ENCODE measurements at places on chromosomes 5 and 9.

DNA sequence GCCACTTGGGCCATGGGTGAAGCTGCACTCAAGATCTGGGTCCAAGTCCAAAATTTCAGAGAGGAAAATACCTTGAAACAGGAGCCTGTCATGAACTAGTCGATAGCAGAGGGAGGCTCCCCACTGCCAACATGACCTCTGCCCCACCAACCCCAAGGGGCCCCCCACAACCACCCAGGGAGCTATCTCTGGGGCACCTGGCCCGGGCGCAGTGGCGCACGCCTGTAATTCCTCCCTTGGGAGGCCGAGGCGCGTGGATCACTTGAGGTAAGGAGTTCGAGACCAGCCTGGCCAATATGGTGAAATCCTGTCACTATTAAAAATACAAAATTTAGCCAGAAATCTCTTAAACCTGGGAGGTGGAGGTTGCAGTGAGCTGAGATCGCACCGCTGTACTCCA, 20.1 kb upstream of the HMCN2 start:
- DNase-seq, result no peak

DNA sequence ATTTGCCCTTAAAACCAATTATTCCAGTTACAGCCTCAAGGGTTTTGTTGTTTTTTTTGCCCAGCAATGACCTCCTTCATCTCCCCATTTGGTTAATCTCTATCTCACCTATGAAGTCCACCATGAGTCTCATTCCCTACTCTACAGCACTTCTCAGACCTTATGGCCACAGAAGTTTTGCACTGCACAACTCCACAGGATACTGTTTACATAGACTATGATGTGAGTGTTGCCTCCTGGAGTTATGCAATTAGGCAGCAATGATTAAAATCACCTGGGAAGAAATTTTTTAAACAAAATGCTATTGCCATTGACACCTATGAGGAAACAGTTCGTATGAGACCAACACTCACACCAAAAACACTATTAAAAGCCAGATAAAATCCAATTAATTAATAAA, 39.7 kb downstream of the ZDHHC21 start:
- no peak for DNase-seq

GRCh38 chr9:129398961-129399633, 221.0 kb upstream of the IER5L start:
- no peak for DNase-seq

DNA sequence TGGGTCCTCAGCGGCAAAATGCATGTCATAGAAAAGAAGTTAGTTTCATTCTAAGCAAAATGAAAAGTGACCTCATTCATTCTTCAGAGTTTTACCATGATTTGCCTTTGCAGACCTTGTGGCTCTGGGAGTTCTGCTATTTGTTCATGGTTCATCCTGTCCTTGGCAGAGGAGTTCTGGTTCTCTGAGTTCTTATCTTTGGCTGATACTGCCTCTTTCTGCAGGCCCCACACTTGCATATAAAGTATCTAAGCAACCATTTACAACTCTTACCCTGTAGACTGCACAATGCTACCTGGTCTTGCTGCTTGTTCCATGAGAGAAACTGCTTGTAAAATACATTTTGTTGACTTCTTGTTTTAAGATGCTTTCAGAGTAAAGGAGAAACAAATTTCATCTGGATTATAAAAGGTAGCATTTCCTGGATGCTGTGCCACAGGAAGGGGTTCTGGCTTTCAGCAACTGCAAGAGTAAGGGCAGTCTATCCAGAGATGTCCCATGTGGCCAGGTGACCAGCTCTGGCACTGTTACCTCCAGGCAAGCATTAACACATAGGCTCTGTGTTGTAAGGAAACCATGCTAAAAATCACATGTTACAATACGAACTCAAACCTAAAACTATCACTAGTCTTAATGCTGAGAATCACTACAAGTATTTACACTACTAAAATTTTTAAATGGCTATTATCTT, 513.2 kb downstream of the SPOCK1 start:
- DNase-seq, result no peak

GRCh38 chr5:36111238-36111637, 40.4 kb downstream of the LMBRD2 start:
- DNase-seq, result no peak

GRCh38 chr9:133470427-133470924, 8.4 kb downstream of the SLC2A6 start:
- peak; percentile 21 for DNase-seq

DNA sequence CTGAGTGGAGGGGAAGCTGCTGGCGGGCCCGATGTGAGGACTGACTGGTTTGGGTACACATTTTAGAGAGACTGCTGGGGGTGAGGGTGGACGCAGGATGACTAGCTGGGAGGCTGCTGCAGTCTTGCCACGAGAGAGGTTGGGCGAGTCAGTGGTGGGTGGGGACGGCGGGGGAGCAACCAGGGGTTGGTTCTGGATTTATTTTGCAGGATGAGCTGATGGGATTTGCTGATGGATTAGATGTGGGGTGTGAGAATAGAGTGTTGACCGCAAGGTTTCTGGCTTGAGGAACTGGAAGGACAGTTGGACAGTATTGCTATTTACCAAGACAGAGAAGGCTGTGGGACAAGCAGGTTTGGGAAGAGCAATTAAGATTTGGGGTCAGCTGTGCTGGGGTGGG, 5.8 kb upstream of the NDST1 start:
- no peak for DNase-seq

- DNase-seq, result no peak
Measured at GRCh38 chr5:97181856-97182545, 1.0 kb downstream of the RIOK2 start.

GRCh38 chr9:93119703-93119952, 14.4 kb downstream of the NINJ1 start:
- no peak for DNase-seq

GRCh38 chr5:146079695-146080373, 25.5 kb downstream of the PLAC8L1 start:
- DNase-seq, result no peak

- no peak for DNase-seq
Measured at GRCh38 chr9:89864257-89864656, 259.4 kb downstream of the GADD45G start.

GRCh38 chr5:127505905-127506304, 11.5 kb upstream of the PRRC1 start:
- DNase-seq, result no peak

DNA sequence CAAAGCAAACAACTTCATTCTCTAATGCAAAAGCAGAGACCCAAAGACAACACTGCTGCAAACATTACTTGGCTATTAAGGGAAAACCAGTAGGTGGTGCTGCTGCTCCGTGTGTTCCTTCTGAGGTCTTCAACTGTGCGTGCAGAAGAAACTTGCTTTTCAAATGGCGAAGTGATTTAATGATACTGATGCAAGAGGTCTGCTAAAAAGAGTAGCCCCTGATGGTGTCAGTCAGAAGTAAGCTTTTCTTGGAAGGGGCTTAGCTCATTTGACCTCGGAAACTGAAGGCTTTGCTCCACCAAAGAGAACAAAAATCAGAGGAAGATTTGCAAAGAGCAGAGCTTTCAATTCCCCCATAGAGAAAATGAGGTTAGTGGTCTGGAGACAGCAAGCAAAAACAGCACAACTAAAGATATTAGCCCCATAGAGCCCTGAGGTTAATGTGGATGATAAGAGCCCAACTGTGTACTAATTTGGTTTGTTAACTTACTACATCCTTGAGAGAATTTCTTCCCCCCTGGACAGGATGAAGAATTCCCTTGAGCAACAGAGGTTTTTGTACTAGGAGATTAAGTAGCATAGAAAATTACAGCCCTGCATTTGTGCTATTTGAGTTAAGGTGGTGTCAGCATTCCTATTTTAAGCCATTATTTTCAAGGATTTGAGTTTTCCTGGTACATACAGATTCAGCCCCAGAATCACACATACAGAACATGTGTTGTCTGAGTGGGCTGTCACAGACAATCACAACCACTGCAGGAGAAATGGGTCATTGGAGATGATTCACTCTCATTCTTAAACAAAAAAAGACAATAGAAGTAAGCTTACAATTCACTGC, 153.2 kb upstream of the C9orf72 start:
- peak; percentile 11 for DNase-seq

- no peak for DNase-seq
Measured at GRCh38 chr5:149808264-149808982, 78.3 kb downstream of the PPARGC1B start.

DNA sequence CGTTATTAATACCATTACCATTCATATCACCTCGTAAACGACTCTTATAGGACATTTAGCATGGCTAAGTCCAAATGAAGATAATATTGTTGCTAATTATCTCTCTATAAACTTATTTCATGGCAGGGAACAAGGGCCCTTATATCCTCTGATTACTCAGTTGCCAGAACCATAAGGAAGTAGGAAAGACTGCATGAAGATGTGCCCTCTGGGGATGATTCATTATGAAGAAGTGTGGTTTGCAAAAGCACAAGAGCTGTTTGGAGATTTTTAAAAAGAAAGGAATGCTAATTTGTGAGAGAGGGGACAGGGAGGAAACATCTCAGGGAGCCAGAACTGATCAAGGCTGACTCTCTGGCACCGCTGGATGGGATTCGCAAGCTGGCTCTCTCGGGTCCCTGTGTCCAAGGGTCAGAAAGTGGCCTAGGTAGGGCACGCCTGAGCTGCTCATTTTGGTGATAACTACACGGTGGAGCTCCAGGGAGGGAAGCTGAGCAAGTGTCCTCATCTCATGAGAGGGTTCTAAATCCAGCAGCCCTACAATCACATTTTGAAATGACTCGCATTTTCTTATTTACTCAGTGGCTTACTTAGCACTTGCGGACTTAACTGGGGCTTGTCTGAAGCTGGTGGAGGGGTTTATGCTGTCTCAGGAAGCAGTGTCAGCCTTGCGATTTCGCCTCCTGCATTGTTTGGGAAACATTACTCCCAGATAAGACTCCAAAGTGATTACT, 136.8 kb downstream of the C5orf15 start:
- DNase-seq, result no peak

DNA sequence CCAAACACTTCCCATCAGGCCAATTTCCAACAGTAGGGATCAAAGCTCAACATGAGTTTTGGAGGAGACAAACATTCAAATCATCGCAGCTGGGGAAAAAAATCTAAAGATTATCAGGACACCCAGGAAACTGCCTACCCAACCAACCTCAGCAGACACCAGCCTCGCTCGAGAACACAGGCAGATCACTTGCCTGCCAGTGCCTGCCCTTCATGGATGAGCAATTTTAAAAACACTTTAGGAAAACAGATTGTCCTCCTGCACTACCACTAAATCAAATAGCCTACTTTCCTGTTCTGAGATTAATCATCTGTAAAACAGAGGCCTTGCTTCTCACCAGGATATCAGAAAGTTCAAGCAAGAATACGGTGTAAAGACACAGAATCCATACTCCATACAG, 14.7 kb upstream of the TMEM174 start:
- no peak for DNase-seq

- no peak for DNase-seq
Measured at GRCh38 chr5:124825250-124825982, 79.0 kb upstream of the ZNF608 start.

GRCh38 chr9:121966706-121967105, 126.4 kb downstream of the TTLL11 start:
- DNase-seq, result no peak

DNA sequence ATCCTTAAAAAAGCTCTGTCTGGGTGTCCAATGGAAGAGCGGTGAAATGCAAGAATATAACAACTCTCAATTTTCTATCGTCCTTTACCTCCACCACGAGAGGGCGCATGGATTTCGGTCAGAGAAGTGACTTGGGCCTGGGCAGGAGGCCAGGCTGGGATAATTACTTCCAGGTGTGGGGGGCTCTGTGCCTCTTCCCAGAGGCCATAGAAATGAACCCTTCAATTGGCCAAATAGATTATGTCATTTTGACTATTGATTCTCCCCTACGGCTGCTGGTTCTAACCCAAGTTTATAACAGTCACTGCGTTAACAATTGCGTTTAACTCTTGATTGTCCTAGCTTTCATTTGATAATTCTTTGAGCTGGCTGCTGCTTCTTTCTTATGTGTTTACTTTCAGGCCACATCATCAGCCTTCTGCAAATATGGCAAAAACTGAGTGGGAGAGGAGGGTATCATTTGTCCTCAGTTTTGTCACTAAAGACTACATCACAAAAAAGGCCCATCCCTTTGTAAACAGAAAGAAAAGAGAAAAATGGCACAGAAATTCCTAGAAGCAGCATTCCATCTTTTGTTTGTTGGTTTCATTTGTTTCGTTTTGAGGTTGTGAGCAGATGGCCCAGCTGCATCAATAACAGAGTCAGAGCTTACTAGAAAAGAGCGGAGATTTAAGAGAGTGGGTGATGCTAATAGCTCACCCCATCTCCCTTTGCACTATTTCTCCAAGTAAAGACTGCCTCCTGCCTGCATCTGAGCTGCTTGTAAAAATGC, 45.4 kb upstream of the ZFR start:
- peak; percentile 82 for DNase-seq

DNA sequence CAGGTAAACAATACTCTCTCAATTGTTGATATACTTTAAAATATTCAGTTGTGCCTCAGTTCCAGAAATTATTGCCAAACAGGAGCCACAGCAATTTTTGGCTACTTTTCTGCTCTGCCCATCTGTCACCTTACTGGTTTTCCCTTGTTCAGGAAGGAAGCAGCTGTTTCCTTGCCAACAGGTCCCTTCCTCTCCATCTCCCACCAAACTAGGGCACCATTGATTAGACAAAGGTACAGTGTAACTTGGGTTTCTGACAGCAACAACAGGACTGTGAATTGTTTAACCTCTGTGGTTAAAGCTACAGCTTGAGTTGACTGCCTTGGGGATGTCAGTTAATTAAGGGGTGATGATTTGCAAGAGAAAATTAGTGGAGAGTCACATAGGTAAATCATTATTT, 76.9 kb downstream of the PIP5K1B start:
- DNase-seq, result no peak

DNA sequence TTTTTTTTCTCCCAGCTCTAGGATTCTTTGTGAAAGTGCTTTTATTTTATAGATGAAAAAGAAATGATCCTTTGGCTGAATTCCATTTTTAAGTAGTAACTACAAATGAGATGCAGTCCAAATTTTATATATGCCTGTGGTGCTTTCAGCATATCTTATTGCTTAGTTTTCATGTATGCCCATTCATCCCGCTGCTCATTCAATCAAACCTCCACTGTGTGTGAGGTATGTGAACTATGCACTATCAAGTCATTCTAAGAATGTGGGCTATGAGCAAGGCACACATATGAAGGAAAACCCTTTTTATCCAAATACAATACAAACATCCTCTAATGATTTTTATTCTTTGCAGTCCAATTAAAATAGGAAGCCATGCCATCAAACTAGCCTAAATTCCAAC, 1069.1 kb upstream of the DMAC1 start:
- no peak for DNase-seq

GRCh38 chr5:74251141-74252035, 389.1 kb downstream of the ENC1 start:
- DNase-seq, result no peak

DNA sequence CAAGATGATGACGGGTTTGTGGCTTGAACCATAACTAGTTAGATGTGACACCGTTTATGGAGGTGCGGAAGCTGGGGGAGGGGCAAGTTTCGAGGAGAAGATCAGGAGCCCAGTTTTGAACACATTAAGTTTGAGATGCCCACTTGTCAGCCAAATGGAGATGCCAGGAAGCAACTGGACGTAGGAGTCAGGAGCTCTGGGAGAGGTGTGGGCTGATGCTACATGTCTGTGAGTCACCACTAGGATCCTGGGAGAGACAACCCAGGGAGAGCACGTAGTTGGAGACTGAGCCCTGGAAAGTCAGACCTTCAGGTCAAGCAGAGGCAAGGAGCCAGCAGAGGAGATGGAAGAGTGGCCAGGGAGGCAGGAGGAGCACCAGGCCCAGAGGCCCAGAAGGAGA, 48.8 kb upstream of the SLC25A51 start:
- DNase-seq, result no peak

- DNase-seq, result peak; percentile 45
Measured at GRCh38 chr9:69295872-69296552, 29.0 kb upstream of the ENTREP1 start.

Measured in ovary (tissue), 10 donors.